ENCODE measurements at places on chromosomes 7 and 10.

DNA sequence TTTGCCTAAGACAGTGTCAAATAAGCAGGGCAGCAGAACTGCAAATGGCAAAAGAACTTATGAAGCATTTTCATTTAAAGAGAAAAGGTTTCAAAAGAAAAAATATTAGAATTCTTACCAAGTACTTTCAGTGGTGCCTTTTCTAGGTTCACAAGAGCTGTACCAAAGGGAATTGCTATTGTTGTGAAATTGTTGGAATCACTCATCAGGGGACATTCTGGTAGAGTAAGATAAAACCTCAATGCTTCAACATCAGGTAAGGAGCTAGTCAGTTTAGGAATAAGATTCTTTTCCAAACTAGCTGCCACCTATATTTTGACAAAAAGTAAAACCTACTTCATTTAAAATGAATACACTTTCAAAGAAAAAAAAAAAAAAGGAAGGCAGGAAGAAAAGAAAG, 85.0 kb downstream of the HERC4 start:
- no peak for DNase-seq

- no peak for DNase-seq
These were observed 28.6 kb downstream of the MACC1 start for GRCh38 chr7:20188567-20188966.

GRCh38 chr7:54792383-54792782, 33.4 kb upstream of the SEC61G start:
- DNase-seq: no peak

DNA sequence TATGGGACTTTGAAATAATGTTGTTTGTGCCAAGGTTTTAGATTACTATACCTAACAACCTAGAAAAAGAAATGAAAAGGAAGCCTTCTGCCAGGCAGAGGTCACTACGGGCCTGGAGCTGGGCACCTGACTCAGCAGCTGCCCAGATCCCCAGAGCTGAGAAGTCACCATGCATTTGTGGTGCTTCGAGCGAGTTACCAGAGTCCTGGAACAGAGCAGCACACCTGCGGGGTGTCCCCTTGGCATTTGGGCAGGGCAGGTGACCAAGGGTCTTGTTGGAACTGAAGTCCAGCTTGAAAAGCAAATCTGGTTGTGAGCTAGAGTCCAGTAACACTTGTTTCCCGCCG, 25.5 kb downstream of the EGFR start:
- no peak for DNase-seq

DNA sequence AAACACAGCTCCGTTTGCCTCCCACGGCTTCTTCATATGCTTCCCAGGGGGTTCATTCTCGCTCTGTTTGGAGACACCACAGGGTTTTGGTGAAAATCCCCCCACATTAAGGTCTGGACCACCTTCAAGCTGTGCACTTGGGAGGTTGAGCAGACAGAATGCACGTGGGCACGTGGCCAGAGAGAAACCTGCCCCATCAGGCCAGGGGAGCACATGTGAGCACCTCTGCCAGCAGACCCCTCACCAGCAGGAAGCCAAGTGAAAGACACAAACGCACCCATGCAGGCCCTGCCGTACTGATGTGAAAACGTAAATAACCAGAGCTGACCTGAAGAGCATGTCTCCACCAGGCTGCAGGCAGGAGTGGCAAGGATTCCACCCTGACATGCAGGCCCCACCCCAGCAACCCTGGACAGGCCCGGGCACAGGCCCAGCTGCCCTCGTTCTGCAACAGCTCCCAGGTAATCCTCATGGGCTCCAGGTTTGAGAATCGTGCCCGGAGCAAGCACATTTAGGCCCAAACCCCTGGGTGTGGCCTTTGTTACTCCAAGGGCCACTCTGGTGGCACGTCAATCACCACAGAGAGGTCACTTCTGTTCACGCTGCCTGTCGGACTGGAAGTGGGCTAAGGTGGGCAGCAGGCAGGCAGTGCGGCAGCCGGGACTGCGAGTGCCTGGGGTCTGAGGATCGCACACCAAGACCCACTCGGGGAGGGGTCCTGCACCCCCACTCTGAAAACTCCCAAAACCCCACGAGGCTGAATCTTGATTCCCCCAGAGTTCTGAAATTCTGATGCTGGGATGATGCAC, 184.4 kb downstream of the PTPRN2 start:
- DNase-seq: no peak

GRCh38 chr10:94680544-94680943, 3.0 kb upstream of the CYP2C18 start:
- no peak for DNase-seq

- DNase-seq: no peak
These were observed 162.6 kb upstream of the AGR3 start for GRCh38 chr7:17044396-17044795.

GRCh38 chr7:51141451-51142003, 175.1 kb downstream of the COBL start:
- no peak for DNase-seq

- DNase-seq: no peak
These were observed 19.1 kb downstream of the ABLIM1 start for GRCh38 chr10:114638821-114639625.

- no peak for DNase-seq
These were observed 39.2 kb upstream of the GSAP start for GRCh38 chr7:77455321-77455720.

GRCh38 chr7:46054272-46054671, 133.2 kb upstream of the IGFBP3 start:
- no peak for DNase-seq

- DNase-seq: no peak
These were observed 306.4 kb upstream of the MYO3A start for GRCh38 chr10:25627606-25628005.

- DNase-seq: no peak
These were observed 19.2 kb upstream of the IKZF1 start for GRCh38 chr7:50285269-50285668.

DNA sequence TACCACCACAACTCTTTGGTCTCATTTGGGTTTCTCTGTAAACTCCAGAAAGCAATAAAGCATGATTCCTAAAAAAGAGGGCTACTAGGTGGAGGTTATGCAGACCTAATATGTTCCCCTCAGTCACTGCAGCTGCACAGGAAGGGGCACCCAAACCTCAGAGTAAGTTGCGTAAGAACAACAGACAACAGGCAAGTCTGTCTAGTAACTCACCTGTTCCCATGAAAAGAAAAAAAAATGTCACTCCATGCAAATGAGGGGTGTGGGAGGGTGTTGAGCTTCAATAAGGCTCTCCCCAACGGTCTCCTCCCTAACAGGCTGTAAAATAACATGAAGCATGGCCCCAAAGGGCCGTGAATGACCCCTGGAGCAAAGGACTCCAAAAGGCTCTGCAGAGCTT, 461.4 kb downstream of the KCNMA1 start:
- no peak for DNase-seq

DNA sequence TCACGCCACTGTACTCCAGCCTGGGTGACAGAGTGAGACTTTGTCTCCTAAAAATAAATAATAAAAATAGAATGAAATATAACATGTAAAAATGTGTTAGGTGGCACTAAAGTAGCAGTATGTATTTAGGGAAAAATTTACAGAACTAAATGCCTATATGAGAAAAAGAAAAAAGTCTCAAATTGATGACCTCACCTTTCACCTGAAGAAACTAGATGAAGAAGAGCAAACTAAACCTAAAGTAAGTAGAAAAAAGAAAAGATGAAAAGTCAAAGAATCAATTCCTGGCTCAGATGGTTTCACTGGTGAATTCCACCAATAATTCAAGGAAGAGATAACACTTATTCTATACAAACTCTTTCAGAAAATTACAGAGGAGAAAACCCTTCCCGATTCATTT, 106.5 kb upstream of the NANOS1 start:
- DNase-seq: no peak

GRCh38 chr7:12706900-12707536, 19.6 kb downstream of the ARL4A start:
- no peak for DNase-seq

DNA sequence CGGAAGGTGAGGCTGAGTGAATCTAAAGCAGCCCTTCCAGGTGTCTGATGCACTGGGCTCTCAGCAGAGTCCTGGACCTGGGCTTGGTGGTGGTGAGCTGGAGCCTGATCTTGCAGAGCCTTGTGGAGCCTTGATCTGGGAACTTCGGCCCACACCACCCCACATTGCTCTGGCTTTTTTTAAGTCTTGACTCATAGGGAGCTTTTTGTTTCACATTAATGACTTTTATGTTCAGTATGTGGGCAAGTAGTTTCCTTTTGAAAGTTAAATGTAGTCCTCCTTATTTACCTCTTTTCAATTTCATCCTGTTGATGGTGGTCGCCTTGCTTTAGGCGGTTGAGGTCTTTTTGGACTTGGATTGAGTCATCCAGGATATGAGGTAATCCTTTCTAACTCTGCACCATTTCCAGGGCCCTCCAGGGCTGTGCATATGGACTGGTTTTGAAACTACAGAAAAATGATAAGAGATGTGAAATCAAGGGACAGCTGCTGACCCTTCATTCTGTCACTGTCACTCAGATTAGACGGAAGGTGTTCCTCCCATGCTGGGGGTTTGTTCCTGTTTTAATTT, 2.9 kb upstream of the NRAP start:
- no peak for DNase-seq

GRCh38 chr10:71817831-71818655, 33.0 kb downstream of the PSAP start:
- no peak for DNase-seq

- no peak for DNase-seq
These were observed 24.4 kb upstream of the PWWP2B start for GRCh38 chr10:132372516-132373095.

DNA sequence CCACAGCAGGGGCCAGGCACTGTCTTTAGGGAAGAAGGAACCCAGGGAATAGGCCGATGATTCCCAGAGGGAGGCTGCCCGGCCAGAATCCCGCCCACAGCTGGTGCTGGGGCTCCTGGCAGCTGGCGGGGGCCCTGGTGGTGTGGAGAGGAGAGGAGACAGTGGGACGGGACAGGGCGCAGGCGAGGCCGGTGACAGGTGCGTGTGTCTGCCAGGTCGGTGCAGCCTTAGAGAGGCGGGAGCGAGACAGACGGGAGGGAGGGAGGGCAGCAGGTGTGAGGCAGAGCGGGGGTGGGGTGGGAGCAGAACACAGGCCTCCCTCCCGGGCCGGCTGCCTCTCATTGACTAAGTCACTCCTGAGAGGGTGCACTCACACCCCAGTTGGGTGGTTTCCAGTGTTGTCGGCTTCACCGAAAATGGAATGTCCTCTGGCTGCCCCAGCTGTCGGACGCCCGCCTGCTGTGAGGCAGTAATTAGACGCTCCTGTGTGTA, 55.2 kb downstream of the ELFN1 start:
- DNase-seq: no peak

DNA sequence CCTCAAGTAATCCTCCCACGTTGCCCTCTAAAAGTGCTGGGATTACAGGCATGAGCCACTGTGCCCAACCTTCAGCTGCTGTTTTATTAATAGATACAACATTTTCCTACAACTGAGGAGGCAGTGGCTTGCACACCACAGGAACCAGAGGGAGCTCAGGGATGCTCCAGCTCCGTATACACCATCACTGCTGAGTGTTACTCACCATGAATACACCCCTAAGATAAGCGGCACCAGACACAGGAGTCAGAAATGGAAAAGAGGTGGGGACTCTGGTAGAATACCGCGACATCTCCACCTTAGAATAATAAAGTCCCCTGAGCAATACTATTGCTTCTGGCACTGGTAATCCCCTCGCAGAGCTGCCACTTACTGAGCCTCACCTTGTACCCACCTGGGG, 68.7 kb upstream of the PDLIM1 start:
- no peak for DNase-seq

DNA sequence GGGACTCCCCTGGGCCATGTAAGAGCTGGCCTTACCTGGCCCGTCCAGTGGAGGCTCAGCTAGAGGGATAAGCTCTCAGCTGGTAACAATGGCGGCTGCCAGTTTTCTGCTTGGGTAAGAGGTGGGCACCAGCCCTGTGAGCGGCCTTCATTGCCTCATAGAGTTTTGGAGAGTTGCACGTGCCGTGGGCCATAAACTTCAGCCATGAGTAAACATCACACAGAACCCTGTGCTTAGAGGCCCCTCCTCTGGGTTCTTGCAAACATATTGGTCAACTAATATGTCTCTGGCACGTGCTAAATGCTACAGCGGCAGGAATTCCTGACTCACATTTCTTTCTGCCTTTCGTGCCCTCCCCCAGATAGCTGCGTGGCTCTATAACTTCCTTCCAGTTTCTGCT, 103.9 kb upstream of the LEP start:
- no peak for DNase-seq

DNA sequence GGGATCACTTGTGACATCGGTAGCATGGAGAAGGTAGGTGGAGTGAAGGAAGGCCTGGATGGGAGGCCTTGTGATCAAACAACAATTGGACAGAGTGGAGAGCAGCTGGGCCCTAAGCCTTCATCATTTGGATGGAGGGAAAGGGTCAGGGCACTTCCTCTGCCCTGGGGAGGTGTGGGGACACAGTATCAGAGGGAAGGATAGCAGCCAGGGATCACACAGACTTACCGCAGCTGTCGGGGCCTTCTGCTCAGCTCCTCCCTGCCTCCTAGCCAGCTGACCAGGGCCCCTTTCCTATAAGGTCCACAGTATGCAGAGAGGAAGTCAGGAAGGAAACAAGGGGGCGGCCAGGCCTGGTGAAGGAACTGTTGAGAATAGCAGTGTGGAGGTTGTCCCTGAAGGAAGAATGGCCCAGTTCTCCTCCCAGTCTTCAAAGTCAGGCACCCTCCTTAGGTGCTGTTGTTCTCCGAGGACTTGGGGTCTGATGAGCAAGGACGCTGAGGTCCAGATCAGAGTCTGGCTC, 62.1 kb downstream of the ABCC2 start:
- no peak for DNase-seq

- no peak for DNase-seq
These were observed 582.4 kb upstream of the FZD8 start for GRCh38 chr10:36224431-36224985.

GRCh38 chr7:155834486-155835048, 22.3 kb upstream of the SHH start:
- no peak for DNase-seq
